ENCODE measurements at places on chromosomes 2 and 18.

- DNase-seq: no peak
Observed at GRCh38 chr2:96754317-96754716, 6.4 kb upstream of the CNNM4 start.

GRCh38 chr2:235201756-235202155 lies 249.9 kb downstream of the SH3BP4 start:
- DNase-seq: no peak

GRCh38 chr2:116911540-116911939 lies 903.0 kb upstream of the DDX18 start:
- no peak for DNase-seq

- no peak for DNase-seq
Observed at GRCh38 chr2:239960929-239961661, 64.0 kb downstream of the NDUFA10 start.

DNA sequence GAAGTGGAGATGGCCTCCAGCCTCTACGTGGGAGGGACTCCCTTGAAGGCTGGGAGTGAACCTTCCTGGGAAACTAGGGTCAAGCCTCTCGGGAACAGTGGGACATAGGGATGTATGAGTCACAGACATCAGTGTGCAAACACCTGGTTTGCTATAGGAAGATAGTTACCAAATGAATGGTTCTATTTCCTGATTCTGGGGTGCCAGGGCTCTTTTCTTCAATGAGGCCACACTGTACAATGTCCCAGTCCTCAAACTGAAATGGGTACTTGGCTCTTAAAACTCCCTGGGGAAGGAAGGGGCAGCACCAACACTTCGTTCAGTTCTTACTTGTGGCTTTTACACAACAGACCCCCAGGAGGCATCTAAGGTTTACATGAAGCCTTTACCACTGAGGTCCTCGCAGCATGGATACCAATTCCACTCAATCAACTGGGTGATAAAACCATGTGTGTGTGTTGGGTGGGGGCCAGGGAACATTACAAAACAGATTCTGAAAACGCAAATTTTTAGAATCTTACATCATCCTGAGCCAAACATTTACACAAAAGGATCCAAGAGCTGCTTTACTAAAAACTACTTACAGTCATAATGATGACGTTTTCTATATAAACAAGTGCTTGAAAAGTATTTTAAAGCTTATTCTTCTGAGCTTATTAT lies 10.4 kb downstream of the ERFE start:
- DNase-seq: peak; percentile 91

DNA sequence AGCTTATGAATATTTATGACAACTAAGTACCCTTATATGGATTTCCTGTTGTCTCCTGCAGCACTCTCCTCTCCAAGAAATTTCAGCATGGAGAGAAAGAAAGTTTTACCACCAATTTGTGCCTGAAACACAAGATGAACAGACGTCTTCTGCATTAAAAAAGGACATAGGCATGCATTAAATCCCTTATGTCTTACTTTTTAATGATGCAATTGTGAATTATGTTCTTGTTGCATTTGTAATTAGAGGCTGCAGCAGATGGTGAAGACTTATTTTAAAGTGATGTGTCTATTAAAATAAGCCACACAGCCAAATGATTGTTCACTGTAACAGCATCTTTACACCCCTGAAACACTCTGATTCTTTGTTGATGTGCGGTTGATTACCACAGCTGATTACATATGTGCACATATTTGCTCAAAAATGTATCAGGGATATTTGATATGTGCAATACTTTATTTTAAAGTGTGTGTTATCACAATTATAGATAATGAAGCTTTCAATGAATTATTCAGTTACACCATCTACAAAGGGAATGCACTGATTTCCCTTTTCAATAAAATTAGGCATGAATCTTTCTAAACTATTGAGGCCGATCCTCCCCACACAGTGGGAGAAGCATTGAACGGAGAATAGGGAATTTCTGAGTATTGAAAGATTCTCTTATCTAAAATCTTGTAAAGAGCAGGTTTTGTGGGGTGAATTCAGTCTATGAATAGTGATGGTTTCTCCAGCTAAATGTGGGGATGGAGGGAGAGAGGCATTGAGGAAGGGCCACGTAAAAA lies 585.1 kb downstream of the SLC4A3 start:
- no peak for DNase-seq

DNA sequence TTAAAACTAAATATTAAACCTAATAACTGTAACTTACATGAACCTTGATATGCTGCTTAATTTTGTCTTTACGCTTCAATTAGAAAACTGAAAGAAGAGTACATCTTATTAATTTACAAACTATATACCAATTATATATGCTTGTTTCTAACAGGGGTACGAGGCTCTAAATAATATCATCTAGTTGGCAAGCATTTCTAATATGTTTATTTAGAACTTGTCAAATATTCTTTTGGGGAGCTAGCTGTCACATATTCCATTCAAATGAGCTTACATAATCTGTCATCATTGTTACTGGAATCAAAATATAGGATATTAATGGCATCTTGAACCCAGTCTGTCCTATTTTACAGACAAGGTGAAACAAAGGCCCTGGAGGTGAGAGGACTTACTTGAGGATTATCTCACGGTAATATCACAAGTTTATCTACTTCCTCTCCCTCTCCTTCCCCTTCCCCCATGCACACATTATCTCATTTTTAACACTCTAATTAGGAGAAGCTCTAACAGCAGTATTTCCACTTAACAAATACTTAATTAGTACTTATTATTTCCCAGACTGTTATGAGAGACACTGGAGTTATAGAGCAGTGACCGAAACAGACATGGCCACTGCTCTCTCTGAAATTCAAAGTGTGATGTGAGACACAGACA lies 3.5 kb downstream of the PRKD3 start:
- DNase-seq: no peak

- DNase-seq: no peak
Observed at GRCh38 chr2:160165996-160166395, 34.1 kb downstream of the ITGB6 start.

DNA sequence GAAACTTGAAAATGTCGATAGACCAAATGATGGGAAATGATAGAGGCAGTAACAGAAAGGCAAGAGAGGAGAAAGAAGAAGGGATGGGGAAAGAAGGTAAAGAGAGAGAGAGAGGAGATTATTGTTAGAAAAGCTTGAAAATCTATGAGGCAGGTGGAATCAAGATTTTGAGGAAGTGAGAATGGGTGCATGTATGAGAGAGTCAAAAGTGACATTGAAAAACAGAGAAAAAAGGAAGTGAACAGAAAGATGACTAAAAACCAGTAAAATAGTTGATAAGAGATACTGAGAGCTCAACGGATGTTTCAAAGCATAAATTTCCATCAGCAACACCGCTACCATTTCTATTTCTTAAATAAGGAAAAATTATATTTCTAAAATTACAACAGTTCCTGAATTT lies 327.4 kb upstream of the CWC22 start:
- DNase-seq: no peak

- DNase-seq: no peak
Observed at GRCh38 chr2:29334706-29335105, 219.5 kb downstream of the CLIP4 start.

DNA sequence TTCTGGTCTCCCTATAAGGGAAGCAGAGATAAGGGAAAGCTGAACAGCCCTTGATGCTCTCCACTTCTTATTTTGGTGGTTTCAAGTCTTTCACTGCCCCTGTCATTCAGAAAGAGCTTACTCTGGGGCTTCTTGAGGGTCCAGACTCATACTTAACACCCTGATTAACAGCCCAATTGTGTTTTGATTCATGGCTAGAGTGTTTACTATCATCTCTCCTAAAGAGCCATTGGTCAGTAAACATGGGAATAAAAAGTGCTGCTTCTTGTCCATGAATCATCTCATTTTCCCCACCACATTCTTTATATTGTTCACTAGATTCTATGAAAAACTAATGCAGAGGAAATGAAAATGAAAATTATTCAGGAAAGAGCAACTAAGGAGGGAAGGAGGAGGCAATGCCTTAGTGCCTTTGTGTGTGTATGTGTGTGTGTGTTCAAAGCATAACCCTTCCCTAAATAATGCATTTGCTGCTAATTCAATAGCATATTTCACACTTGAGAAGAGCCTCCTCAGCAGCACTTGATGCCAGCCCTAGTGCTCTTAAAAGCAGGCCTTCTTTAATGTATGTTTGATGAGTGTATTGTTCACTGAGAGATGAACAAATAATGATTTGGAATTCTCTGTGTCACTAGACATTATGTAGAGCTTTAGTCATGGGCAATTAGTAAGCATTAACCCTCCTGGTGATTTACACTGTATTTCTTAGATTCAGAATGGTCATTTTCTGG lies 63.5 kb downstream of the DCC start:
- no peak for DNase-seq

DNA sequence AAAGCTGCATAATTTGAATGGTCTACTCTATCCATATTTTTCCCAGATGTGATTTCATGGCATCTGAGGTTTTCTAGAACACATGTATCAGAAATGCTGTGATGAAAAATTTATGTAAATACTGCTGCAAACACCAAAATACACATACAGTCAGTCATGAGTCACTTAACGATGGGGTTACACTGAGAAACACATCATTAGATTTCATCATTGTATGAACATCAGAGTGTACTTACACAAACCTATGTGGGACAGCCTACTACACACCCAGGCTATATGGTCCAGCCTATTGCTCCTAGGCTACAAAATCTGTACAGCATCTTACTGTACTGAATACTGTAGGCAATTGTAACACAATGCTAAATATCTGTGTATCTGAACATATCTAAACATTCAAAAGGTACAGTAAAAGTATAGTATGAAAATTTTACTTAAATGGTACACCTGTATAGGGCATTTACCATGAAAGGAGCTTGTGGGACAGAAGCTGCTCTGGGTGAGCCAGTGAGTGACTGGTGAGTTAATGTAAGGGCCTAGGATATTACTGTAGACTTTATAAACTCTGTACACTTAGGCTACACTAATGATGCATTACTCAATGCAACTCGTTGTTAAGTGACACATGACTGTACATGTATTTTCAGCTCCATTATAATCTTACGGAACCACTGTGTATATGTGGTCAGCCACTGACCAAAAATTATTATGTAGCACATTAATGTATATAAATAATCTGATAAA lies 33.5 kb downstream of the PNO1 start:
- no peak for DNase-seq

GRCh38 chr2:168992591-168993349 lies 38.4 kb downstream of the ABCB11 start:
- DNase-seq: no peak

DNA sequence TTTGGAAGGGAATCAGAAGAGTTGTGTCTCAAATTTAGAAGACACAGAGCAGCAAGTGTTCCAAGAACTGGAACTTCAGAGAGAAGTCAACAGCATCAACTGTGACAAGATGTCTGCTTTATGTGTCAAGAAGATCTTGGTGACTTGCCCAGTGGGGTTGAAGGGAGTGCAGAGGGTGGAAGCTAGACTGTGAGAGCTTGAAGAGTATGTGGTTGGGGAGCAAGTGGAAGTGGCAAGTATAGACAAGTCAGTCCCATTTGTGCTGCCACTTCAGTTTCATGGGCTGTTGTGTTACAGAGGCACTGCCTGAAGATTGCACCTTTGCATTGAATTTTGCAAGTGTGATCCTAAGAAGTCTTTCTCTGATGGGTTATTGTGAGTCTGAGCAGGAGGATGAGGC lies 68.7 kb upstream of the MC2R start:
- DNase-seq: no peak

DNA sequence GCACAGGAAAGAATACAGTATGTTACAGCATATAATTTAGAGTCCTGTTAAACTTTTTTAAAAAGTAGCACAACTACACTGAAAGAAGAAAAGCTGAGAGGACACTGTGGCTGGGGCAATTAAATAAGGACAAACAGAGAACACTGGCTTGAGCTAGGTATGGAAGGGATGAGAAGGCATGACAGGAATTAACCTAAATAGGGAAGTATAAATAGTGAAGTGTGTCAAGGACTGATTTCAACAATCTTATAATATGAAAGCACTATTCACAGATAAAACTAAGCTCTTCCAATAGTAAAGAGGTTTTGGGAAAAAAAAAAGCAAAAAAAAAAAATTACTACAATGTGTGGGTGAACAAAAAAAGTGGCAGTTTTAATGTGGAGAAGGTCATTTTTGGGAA lies 45.5 kb downstream of the PPP3R1 start:
- DNase-seq: no peak

DNA sequence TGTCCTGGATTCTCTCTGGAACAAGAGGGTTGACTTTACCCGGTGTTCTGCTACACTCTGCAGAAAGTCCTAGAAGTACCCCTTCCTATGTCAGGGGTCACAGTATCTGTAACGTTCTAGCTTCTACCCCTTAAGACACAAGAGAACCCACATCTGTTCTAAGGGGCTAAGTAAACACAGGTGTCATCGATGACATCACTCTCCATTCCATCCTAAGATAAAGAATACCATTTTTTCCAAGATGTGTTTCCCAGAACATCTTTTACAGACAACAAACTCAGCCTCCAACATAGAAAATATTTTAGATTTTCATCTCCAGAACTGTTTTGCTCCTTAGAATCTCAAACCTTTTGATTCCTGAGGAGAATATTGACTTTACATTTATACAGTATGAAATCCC lies 239.1 kb downstream of the TRIB2 start:
- no peak for DNase-seq

DNA sequence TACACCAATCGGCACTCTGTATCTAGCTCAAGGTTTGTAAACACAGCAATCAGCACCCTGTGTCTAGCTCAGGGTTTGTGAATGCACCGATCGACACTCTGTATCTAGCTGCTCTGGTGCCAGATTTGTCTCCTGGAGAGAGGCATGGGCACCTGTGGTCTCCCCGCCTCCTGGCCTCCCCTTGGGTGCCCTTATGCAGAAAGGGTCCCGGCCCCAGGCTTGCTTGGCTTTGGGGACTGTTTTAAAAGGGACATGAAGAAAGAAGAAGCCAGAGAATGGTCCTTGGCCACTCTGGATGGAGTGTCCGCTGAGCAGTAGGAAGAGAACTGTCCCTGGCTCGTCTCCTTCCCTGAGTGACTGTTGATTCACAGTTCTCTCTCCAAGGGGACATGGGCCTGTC lies 11.5 kb upstream of the ALPP start:
- no peak for DNase-seq

- DNase-seq: no peak
Observed at GRCh38 chr2:171260471-171261424, 100.1 kb upstream of the TLK1 start.

DNA sequence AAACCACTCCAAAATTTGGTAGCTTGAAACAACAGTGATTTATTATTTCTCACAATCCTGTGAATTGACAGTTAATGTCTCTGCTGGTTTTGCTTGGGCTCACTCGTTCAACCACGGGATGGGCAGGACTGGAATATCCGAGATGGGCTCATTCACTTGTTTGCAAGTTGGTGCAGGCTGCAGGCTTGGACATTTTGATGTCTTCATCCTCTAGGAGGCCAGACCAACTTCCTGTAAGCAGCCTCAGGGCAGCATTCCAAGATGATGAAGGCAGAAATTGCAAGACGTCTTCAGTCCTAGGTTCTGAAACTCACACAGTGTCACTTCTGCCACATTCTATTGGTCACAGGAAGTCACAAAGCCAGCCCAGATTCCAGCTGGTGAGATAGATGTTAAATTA lies 47.1 kb downstream of the GPR39 start:
- DNase-seq: no peak

- no peak for DNase-seq
Observed at GRCh38 chr2:128298846-128299507, 19.7 kb downstream of the HS6ST1 start.
